ENCODE measurements at places on chromosomes 11 and 22. TPM values are rescaled to one million over a fixed set of nuclear protein-coding genes. Genes with fewer than 3 reads are reported as not detected.

Gene C1QTNF5
- total RNA-seq, result 90.8 TPM

Gene BRSK2
- not detected for total RNA-seq

Gene PRODH
- total RNA-seq, result not detected

Gene ME3
- total RNA-seq, result 56.9 TPM

Gene MYRF
- total RNA-seq, result 0.18 TPM

Gene CNTN5
- 0.90 TPM for total RNA-seq

Gene OR4D5
- total RNA-seq, result not detected

Gene MMP13
- total RNA-seq, result not detected

Gene TMEM151A
- total RNA-seq, result 0.27 TPM

Gene POU2AF1
- total RNA-seq, result not detected

Gene MRGPRF
- total RNA-seq, result 41.8 TPM

Gene DGAT2
- total RNA-seq, result 0.16 TPM

Gene TRIM49
- not detected for total RNA-seq

Gene C22orf15
- total RNA-seq, result 4.9 TPM

Gene SOX6
- total RNA-seq, result 1.8 TPM
